NCI-H2029 treated with DMSO at 0.1 percent for 48 hours (cell line): ENCODE measurements at places on chromosomes 16 and 17.

DNA sequence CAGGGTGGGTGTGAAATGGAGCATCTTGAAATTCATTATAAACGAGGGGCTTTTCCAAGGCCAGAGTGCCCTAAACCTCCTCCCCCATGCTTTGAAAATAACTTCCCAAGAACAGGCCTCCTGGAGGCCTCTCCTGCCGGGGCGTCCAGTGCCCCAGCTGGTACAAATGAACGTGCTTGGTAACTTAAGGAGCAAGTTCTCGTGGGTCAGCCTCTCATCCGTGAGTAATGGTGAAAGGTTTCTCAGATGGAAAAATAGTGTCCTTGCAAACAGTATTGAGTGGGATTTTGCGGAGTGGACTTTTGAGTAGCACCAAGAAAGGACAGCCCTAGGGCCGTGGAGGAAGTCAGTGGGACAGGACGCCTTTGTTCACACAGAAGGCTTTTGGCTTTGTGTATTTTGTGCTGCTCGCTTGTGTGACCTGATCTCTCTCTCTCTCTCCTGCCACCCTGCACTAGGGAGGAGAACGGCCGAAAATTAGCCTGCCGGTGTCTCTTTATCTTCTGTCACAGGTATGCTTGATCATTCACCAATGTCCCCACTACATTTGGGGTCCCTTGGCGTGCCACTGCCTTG lies 34.6 kb downstream of the CLEC16A start:
- DNase-seq, result no peak

DNA sequence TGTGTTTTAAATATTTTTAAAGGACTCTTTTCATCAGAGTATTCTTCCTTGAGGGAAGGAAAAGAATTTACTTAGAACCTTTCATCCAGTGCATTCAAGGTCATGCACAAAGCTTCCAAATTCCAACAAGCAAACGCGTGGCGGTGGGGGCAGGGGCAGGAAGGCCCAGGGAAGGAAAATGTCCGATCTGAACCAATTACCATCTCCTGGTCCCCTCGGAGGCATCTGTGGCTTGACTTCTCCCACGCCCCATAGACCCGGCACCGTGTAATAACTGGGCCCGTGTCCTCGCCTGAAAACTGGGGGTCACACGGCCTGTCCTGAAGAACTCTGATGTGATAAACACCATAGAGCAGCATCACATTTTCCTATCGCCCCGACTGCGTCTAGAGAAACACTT lies 18.3 kb downstream of the MEAK7 start:
- no peak for DNase-seq

DNA sequence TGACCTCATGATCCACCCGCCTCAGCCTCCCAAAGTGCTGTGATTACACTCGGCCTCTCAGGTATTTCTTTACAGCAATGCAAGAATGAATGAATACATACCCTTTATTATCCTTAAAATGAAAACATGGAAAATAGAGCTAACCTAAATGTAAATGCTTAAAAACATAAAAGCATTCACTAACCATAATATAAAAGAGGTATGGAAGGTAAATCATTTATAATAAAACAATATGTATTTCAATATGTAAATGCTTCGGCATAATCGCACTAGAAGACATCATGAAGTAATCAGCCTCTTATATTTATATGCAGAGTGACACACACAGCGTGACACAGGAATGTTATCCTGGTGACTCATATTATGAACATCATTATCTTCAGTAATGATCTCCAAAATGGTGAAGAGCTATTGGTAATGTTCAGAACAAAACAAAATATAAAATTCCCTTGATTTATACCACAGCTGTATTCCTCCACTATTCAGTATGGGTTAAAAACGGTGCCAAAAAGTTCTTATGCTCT lies 53.9 kb downstream of the AIPL1 start:
- no peak for DNase-seq

GRCh38 chr16:73878611-73879010 lies 418.0 kb upstream of the PSMD7 start:
- DNase-seq, result peak; percentile 57

- DNase-seq, result no peak
Observed at GRCh38 chr16:53018834-53019416, 33.8 kb downstream of the CHD9NB start.

DNA sequence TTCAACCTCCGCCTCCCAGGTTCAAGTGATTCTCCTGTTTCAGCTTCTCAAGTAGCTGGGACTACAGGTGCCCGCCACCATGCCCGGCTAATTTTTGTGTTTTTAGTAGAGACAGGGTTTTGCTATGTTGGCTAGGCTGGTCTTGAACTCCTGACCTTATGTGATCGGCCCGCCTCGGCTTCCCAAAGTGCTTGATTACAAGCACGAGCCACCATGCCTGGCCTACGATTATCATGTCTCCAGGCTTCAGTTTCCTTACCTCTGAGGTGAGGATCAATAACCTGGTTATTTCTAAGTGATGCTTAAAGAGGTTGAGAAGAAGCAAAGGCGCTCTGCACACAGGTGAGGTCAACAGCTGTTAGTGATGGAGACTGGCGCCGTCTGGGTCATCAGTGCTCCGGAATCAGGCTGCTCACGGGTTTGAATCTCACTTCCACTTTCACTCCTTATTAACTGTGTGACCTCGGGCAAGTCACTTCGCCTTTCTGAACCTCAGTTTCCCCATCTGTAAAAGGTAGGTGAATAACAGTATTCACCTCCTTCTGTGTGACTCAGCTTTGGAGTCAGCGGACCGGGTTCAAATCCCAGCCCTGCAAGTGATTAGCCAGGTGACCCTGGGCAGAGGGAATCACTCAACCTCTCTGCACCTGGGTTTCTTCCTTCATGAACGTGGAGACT lies 745 bp upstream of the ABCC1 start:
- no peak for DNase-seq

GRCh38 chr17:48223945-48224344 lies 116.4 kb downstream of the SNX11 start:
- no peak for DNase-seq

DNA sequence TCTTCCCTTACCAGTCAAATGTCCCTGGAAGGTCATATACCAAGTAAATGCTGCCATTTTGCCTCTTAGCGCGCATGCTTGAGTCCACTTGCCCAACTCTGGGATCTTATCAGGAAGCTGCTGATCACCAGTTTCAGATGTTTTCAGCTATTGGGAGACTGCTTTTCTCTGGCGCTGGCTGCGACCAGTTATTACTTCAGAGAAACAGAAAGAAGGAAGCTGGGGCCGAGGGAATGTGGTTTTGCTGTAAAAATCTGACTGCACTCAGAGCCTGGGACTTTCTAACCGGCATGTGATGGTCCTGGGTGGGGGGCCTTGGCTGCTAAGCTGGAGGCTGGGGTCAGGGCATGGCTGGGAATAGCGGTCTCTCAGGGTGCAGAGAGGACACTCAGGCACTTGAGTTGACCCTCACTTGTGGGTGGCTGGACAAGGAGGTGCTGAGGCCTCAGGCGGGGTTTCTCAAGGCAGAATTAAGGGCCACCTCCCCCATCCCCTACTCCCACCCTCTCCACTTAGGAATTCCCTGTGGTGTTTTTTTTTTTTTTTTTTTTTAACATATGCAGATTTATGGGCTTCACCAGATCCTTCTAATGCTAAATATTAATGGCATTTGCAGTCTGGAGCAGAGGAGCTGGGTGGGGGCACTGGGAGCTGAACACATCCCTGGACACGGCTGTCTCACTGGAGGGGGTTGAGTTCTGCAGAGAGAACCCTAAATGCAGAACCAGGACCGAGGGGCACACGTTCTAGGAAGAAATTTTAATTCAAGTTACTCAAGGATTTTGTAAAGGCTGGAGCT lies 145.8 kb downstream of the CYLD start:
- DNase-seq, result no peak

- no peak for DNase-seq
Observed at GRCh38 chr17:10022416-10022815, 117.3 kb upstream of the RCVRN start.

DNA sequence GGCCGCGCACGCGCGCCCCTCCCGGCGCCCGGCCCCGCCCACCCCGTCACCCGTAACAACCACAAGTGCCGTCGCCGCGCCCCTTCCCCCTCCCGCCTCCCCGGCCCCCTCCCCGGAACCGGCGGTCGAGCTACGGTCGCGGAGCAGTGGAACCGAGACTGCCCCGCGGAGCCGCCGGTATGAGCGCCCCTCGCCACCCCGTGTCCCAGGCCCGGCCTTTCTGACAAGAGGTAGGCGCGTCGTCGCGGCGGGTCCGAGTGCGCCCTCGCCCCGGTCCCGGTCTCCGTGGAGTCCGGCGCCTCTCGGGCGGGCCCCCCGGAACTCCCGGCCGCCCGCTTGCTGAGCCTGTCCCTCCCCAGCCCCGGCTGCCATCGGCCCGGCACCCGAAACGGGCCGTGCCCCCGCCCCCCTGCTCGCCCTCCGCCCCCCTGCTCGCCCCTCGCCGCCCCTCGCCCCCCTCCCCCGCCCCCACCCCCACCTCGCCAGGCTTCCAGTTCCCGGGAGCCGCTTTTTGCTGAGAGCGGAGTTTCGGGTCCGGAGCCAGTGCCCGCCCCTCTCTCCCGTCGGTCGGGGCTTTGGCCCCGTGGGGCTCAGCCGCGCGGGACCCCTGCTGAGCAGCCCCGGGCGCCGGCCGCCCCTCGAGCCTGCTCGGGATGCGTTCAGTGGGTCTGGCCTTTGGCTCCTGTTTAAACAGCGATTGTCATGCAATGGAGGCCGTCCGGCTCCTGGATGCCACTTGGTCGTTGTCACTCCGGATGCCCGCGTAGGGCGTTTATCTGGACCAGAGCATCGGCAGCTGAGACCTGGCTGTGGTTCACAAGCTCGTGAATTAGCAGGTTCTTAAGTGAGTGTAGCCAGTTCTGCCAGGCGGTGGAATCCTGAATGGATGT lies at the start of gene SEC14L1:
TSS of gene SEC14L1 (plus strand) at position 92 of the 890 bp plus-strand sequence. CDS start 2,628 bp downstream, outside the sequence.
- no peak for DNase-seq

- no peak for DNase-seq
Observed at GRCh38 chr17:67425571-67426160, 48.6 kb downstream of the PITPNC1 start.

- no peak for DNase-seq
Observed at GRCh38 chr16:60945225-60945624, 1091.0 kb downstream of the CDH8 start.

- DNase-seq, result no peak
Observed at GRCh38 chr17:10081571-10082169, 116.7 kb downstream of the GAS7 start.

GRCh38 chr17:15408803-15409202 lies 58.6 kb downstream of the CDRT4 start:
- no peak for DNase-seq

- DNase-seq, result no peak
Observed at GRCh38 chr16:89400740-89401139, 89.6 kb downstream of the ANKRD11 start.

- DNase-seq, result no peak
Observed at GRCh38 chr16:67158637-67159600, 790 bp downstream of the TRADD start.

- no peak for DNase-seq
Observed at GRCh38 chr16:66746048-66746447, 5.4 kb downstream of the DYNC1LI2 start.

DNA sequence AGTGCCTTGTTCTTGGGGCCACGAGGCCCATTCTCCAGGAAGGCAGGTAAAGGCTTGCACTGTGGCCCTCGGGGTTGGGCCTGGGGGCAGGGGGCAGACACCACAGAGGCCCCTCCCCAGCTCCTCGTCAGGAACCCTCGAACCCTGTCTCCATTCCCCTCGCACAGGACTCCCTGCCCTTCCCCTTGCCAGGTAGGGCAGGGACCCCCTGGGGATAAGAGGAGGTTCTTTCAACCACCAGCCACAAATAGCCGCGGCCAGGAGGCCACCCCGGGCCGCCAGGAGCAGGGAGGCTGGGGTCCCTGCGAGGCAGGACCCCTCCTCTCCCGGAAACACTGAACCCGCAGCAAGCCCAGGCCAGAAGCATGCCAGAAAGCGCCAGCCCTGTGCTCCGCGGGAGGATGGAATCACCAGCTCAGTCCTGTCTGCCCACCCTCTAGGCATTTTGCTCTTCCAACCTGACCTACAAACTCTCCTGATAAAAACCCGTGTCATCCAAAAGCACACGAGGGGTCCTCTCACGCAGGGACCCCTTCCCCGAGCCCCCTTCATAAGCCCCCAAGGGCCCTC lies 45.6 kb downstream of the SLC47A1 start:
- DNase-seq, result no peak

GRCh38 chr17:60139438-60140285 lies 10.1 kb upstream of the CA4 start:
- no peak for DNase-seq

DNA sequence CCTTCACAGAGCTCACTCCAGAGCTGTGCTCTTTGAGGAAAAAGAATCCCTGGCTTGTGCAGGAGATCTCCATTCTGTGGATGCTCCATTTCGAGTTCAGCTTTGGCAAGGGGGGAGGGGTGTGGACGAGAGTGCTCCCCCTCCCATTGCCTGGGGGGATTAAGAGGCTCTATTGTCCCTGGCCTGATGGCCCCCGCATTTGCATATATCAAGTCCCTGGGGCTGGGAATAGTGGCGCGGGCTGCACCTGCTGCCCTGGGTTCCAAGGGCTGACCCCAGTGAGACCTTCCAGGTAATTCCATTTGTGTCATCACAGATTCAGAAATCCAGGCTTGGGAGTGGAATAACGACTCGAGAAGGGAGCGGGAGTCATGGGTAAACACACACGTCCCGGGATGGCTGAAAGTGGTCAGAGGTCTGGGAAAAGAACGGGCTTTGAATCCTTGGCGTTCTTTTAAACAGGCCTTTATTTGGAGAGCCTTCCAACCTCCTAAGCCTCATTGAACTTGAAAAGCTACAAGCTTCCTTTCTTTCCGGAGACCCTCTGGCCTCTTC lies 479.3 kb downstream of the HS3ST3B1 start:
- no peak for DNase-seq

GRCh38 chr17:56803071-56803470 lies 30.6 kb downstream of the C17orf67 start:
- no peak for DNase-seq

- no peak for DNase-seq
Observed at GRCh38 chr17:78381601-78382232, 3.3 kb downstream of the PGS1 start.

GRCh38 chr16:11413907-11414595 lies 68.8 kb downstream of the RMI2 start:
- no peak for DNase-seq

DNA sequence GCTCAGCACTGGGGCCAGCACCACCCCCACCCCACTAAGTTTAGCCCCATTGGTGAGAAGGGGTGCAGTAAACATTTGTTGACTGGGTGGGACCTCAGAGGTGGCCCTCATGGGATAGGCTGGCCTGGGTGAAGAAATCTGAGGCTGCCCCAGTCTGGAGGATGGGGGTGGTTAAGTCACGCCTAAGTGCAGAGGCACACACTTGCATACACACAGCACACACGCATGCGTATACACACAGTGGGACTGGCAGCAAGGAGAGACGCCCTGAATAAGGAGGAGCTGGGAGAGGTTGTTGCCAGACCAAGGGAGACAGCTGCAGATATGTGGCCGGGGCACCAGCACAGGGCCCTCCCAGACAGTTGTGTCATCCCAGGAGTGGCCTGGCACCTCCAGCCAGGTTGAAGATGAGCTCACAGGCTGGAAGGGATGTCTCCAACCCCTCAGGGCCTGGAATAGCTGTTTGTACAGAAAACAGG lies 3.0 kb upstream of the BCAR1 start:
- DNase-seq, result no peak

DNA sequence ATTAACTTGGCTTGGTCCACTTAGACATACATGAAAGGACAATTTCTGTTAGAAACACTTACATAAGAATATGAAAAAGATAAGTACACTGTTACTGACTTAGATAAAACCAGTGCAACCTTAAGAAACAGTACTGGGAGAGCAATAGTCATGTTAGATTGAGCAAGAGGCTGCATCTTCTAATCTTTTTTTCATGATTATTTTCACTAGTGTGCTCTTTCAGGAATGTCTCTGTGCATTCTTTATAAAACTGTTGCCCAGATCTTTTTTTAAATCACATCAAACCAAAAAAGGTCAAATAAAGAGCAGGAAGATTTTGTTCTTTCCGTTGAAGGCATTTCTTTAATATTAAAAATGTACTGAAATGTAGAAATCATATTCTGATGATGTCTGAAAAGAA lies 100.7 kb upstream of the AXIN2 start:
- DNase-seq, result no peak
